ENCODE measurements at places on chromosomes 3 and 15. TPM values are rescaled to one million over a fixed set of nuclear protein-coding genes. Genes with fewer than 3 reads are reported as not detected.

DNA sequence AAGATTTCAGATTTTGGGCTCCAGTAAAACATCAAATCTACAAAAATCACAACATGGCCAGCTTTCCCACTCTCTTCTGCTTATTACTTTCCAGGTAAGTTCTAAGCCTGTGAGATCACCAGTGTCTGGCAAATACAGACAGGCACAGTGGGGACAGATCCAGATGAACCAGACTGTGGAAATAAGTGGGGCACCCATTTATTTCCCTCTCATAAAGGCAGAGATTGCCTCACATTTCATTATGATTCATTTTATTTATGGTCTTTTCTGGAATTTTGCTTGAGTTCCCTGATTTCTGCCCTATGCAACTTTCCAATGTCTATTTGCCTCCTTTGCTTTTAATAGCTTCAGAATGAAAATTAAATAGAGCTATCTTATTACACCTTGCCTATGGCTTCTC lies 66.8 kb downstream of the GREM1 start:
- no peak for DNase-seq

Gene CHRM5
- not detected for total RNA-seq

DNA sequence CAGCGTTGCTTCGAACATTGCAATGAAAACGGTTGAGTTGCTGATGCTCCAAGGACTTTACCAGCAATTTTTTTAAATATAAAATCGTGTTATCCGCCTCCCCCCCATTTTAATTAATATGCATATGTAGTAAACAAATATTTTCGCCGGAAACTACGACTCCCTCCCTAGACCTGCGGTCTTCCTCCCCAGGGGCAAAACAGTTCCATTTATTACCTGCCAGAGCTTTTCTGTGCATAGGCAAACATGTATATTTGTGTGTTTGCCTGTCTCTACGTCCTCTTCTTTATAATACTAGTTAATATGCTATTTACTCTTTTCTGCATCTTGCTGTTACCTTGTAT lies 593 bp upstream of the RSL24D1 start:
- DNase-seq = peak; percentile 78

DNA sequence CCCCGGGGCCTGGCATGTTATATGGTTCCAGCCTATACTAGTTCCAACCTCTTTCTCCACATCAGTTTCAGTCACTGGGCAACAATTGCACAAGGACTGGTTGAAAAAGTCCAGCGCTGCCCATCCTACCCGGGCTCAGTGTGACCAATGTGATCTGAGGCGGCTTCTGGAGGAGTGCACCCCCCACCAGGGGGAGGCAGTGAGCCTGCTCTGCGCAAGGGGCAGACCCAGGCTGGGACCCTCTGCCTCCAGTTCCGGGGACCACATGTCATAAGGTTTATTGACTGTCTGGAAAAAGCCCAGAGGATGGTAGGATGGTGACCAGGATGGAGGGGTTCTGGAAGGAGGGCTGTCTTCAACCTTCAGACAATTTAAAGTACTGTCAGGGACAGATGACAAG lies 25.6 kb upstream of the NR2E3 start:
- no peak for DNase-seq

Gene SLC7A14
- total RNA-seq = not detected

GRCh38 chr3:23602971-23603370 lies 202.8 kb upstream of the UBE2E1 start:
- DNase-seq = no peak

GRCh38 chr3:186284661-186285060 lies 77.4 kb downstream of the DGKG start:
- DNase-seq = no peak

Gene MORC1
- not detected for total RNA-seq

- no peak for DNase-seq
Measured at GRCh38 chr3:129003578-129004112, 2.5 kb downstream of the EFCC1 start.

Gene STRIT1
- total RNA-seq = not detected

Gene RSL24D1
- 235 TPM for total RNA-seq

DNA sequence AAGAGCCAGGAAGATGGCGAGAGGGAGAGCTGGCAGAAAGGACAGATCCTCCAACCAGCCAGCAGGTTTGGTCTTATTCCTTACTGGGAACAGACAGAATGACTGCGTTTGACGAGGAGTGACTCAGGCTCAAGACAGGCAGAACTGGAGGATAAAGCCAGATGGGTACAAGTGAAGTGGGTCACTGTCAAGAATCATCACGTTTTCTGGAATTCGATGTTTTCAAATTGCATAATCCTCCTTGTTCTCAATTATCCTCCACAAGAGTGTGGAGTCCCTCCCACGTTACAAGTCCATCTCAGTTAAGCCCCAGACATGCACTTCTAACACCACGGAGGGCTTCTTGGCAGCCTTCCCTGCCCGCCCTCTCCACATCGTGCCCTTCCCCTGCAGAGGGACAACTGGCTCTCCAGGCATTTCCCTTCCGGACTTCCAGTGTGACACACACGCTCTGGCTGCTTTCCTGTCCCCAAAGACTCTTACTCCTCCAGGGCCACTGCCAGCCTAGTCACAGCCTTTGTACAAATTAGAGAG lies 183.1 kb downstream of the CHST2 start:
- no peak for DNase-seq

- no peak for DNase-seq
Measured at GRCh38 chr3:175163686-175164085, 304.6 kb downstream of the NAALADL2 start.

DNA sequence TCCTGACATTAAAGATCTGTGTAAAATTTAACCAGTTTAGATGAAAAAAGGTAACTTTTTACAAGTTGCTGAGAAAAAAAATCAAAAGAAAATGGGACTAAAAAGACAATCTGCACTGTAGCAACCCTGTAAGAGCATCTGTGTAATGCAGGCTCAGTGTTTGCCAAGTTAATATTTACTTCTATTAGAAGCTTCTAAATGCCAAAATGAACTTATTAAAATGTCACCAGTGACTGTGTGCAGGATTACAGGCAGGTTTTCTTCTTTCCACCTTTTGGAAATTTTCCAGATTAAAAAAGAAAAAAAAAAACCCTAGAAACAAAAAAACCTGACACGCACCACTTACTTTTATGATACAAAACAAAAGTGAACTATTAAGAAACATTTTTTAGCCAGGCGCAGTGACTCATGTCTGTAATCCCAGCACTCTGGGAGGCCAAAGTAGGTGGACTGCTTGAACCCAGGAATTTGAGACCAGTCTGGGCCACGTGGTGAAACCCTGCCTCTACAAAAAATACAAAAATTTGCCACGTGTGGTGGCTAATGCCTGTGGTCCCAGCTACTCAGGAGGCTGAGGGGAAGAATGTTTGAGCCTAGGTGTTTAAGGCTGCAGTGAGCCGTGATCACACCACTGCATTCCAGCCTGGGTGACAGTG lies 87.2 kb downstream of the TJP1 start:
- DNase-seq = no peak

DNA sequence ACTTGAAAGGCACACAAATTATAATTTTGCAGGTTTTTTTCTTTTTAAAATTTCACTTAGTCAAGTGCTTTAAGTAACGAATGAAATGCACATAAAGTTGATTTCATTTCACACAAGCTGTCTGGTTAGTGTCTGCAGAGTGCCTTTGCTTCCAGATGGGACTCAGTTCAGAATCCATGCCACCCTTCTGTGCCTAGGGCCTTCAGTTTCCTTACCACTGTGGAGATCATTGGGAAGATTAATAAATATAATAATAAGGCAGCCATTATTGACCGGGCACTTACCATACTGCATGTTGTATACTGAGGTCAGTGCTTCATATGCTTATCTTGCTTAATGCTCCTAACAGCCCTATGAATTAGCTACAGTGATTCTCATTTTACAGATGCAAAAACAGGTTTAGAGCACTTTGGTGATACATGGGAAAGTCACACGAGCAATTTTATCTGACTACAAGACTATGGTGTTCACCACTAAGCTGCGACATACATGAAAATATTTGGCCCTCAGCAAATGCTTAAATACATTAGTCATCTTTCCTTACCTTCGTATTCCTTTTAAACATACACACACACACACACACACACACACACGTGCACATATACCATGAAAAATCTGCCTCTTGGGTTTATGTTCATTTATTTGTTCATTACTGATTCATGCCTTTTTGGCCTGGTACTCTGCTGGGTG lies 3.1 kb downstream of the NMNAT3 start:
- no peak for DNase-seq

DNA sequence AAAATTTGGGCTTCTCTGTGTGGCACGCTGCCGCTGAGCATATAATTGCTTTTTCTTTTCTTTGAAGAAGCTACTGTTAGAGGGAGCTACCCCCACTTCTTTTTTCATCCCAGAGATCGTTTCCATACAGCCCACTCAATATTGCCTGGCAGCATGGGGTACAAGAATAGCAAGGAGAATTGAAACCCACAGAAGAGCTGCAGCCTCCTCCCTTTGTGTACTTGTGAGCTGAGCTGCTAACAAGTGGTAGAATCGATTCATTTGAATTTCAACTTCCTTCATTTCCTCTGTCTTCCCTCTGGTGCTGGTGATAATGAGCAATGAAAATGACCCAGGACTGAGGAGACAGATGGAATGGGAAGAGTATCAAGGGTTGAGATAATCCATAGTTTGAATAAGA lies 64.9 kb downstream of the LRRC3B start:
- DNase-seq = no peak

Gene SCAPER
- 6.3 TPM for total RNA-seq

DNA sequence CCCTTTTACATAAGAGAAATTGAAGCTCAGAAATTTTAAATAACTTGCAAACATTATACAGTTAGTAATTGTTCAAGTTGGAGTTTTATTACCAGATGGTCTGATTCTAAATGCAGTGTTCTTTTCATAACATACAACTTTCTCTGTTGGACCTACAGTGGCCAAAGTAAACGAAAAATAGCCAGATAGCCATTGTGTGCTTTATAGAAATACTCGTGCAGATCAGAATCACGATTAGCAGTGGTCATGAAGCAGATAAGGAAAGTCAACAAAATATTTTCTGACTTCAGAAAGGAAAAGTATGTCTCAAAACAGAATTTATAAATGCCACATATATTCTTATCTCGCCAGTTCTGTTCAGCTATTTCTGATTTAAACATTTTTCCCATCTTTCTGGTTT lies 436.9 kb downstream of the CNTN6 start:
- DNase-seq = no peak

Gene LIPC
- not detected for total RNA-seq

DNA sequence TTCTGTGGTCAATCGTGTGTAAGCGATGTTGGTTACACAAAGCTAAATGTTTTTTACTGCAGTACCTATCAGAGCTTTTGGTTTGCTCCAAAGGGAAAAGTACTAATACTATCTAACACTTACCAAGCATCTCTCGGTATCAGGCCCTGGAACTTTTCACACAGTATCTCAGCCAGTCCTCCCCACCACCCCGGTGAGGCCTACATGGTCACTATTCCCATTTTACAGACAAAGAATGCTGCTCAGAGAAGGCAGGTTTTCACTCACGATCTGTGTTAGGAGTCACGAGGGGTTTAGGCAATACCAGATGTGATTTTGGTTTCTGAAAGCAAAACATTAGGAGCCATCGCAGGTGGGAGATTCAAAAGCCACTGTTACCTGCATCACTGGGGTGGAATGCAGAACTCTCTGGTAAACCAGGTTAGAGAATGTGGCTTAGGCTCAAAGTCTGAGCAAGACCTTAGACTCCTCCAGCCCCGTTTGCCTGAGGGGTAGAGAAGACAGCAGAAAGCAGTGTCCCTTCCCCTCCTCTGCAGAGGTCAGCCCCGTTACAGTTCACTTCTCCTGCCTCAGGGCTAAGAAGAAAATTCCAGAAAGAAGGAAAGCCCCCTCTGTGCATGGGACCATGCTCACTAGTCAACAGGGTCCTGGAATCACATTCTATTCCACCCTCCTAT lies 57.2 kb downstream of the XXYLT1 start:
- no peak for DNase-seq

GRCh38 chr3:196284396-196284795 lies 3.1 kb downstream of the PCYT1A start:
- peak; percentile 50 for DNase-seq

Gene MAGEL2
- not detected for total RNA-seq

GRCh38 chr15:74318376-74319137 lies 48.9 kb downstream of the CYP11A1 start:
- DNase-seq = no peak

- DNase-seq = no peak
Measured at GRCh38 chr3:14120111-14120920, 4.4 kb downstream of the CHCHD4 start.

Gene PRICKLE2
- not detected for total RNA-seq

Gene ZPLD1
- total RNA-seq = not detected

- no peak for DNase-seq
Measured at GRCh38 chr15:52220251-52220650, 29.1 kb upstream of the GNB5 start.

DNA sequence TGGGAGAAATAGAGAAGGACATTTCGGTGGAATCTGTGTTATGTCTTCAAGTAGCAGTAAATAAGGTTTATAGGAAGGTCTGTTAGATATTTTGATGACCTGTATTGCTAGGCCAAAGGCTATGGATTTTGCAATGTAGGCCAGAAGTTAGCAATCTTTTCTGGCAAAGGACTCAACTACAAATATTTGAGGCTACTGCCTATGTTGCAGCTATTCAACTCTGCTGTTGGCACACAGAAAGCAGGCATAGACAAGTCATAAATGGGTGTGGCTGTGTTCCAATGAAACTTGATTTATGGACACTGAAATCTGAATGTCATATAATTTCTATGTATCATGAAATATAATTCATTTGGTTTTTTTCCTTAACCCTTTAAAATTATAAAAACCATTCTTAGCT lies 438.7 kb upstream of the C2CD4B start:
- no peak for DNase-seq

DNA sequence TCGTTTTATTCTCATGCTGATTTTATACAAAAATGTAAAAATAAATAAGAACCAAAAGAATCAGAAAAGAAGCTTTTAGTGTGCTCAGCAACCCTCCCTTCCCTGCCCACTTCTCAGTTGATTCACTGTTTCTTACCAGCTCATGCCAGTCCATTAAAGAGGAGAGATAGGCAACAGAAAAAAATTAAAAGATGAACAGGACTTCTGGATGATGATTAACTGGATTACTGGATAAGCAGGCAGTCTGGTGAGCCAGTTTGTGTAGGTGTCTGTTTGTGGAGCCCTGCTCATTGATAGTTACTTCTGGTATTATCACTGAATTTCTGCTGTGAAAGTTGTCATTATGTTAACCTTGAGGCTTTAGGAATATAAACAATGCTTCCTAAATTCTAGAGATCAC lies 15.1 kb upstream of the GPR171 start:
- no peak for DNase-seq

- DNase-seq = no peak
Measured at GRCh38 chr3:171865191-171865865, 22.2 kb downstream of the TMEM212 start.

- DNase-seq = peak; percentile 60
Measured at GRCh38 chr3:40309925-40310695, 603 bp downstream of the EIF1B start.

Gene RTP3
- not detected for total RNA-seq

Gene UQCRC1
- 80.3 TPM for total RNA-seq

GRCh38 chr3:148077318-148077923 lies 620.3 kb upstream of the AGTR1 start:
- DNase-seq = peak; percentile 71

- DNase-seq = no peak
Measured at GRCh38 chr3:29416514-29416913, 135.6 kb downstream of the RBMS3 start.
